ENCODE measurements at places on chromosomes 16 and 17.

DNA sequence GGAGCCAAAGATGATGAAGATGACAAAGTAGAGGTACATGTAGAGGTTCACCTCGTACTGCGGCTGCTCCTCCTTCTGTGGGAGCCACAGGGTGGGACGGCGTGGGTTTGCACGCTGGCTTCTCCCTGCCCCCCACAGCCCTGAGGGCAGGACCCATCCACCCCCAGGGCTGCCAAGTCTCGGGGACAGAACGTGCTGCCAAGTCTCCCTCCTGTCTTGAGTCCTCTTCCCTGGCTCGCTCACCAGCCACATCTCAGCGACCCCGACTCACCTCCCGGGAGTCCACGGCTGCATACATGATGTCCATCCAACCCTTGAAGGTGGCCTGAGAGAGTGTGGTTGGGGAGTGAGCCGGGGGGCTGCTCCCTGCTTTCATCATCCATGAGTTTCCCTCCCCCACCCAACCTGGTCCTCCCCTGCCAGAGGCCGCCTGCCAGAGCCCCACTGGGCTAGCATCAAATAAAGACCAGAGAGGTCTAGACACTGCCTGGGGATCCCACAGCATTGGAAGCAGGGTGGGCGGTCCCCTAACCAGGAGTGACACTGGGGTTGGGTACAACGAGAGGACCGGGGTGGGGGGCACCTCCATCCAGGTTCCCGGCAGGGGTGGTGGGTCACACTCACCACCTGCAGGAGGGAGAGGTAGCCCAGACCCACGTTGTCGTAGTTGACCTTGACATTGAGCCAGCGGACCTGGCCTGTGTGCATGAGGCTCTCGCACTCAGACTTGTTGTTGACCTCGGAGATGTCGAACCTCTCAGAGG is 12.8 kb upstream of the CD79B start:
- DNase-seq = no peak

DNA sequence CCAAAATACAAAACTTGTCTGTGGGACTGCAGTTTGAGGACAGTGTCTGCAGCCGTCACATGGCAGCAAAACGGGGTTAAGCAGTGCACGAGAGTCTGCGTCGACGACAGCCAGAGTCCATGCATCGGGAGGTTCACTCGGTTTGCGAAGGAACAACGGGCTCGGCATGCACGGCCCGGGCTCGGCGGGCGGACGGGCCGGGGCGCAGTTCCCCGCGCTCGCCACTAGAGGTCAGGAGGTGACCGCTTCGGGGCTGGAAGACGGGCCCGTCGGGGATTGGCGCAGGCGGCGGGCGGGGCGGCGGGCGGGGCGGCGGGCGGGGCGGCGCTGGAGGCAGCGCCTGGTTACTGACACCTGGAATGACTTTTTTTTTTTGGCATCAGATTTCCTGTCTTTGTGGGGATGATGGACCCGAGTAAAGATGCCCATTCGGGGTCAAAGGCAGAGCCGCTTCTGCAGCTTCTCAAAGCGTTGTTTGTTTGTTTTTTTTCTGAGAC is 6.5 kb downstream of the SCGB1C2 start:
- peak; percentile 75 for DNase-seq

GRCh38 chr17:79427621-79428539 is 183.0 kb downstream of the RBFOX3 start:
- no peak for DNase-seq

GRCh38 chr17:29158488-29159275 is 21.5 kb downstream of the MYO18A start:
- DNase-seq = no peak

DNA sequence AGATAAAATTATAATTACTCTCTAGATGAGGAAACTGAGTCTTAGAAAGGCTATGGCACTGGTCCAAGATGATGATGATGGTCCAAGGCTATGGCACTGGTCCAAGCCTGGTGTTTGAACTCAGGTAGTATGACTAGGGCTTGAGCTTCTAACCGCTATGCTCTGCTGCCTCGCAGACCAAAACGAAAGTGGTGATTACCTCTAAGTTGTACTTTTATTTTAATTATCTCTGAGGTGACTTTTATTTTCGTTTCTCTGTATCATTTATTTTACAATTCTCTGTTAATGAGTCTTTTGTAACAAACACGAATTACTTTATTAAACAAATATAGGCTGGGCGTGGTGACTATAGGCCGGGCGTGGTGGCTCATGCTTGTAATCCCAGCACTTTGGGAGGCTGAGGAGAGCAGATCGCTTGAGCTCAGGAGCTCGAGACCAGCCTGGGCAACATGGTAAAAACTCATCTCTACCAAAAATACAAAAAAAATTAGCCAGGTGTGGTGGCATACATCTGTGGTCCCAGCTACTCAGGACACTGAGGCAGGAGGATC is 5.6 kb downstream of the REXO5 start:
- DNase-seq = no peak

- DNase-seq = no peak
Observed at GRCh38 chr16:77905374-77905920, 116.9 kb upstream of the CLEC3A start.

GRCh38 chr16:84729716-84730320 is 30.0 kb downstream of the USP10 start:
- DNase-seq = no peak

DNA sequence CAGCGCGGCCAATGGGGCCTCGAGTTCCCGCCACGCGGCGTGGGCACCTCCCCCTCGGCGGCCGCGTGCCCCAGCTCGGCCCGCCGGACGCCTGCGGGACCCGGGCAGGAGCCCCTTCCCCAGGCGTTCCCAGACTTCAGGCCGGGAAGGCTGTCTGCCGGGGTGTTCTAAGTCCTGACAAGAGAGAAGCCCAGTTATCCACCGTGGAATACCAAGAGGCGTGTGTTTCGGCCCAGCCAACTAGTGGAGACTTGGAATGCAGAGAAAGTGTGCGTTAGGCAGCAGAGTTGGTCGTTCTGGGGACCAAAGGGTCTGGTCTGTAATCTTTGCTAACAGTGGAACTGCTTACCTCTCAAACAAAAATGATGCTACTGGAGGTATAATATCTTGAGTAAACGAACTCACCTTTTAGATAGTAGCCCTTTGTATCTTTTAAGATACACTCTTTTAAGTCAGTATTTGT is 251 bp upstream of the HSF5 start:
- no peak for DNase-seq

DNA sequence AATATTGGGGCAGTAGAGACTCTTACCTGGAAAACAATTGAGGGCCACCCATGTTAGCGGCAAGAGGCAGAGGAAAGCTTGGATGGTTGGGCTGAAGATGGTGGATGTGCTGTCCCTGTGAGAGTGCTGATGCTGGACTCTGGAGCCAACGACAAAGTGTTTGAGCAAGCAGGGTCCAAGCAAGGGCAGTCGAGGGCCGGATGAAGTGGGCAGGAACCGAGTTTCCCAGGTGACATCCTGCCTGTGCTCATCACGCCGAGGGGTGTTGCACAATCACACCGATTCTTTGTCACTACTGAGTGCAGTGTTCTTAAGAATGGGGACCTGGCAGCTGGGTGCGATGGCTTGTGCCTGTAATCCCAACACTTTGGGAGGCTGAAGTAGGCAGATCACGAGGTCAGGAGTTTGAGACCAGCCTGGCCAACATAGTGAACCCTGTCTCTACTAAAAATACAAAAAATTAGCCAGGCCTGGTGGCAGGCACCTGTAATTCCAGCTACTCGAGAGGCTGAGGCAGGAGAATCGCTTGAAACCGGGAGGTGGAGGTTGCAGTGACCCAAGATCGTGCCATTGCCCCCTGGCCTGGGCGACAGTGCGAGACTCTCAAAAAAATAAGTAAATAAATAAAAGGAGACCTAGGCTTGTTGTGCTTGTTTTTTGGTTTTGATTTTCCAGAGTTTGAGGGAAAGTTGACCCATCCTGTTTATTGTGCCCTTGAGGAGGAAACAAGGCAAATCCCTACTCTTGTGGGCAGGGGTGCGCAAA is 6.1 kb downstream of the PYCARD start:
- DNase-seq = no peak

DNA sequence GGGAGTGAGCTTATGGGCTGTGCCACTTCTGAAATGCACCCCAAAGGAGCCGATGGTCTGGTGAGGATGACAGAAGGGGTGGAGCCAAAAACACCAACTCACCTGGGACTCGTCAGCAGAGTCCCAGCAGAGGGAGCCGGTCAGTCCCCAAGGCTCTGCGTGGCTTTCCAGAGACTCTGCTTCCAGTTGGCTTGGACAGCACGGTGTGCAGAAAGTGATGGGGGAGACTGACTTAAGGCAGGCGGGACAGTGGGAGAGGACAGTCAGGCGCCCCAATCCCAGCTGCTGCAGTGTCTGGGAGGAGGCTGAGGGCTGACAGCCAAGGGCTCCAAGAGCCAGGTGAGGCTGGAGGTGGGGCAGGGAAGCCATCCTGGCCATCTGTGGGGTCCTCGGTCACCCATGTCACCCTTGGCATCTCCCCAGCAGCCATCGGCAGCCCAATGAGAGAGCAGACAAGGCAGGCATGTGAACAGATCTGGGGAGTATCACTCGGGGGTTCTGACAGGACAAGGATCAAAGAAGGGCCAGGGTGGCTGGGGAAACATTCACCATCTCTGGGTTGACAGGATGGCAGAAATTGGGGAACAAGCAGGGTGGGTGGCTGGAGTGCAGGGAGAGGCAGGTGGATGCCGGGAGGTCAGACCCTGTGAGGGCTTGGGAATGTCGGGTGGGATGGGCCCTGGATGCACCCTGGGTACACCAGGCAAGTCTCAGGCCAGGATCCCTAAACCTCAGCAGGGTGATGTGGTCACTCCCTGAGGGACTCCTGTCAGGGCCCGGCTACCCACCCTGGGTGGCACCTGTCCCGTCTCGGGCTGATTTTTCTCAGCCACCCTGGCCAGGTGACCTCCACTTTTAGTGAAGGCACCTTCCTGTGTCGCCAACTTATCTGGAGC is 8.9 kb upstream of the KRTAP17-1 start:
- no peak for DNase-seq

DNA sequence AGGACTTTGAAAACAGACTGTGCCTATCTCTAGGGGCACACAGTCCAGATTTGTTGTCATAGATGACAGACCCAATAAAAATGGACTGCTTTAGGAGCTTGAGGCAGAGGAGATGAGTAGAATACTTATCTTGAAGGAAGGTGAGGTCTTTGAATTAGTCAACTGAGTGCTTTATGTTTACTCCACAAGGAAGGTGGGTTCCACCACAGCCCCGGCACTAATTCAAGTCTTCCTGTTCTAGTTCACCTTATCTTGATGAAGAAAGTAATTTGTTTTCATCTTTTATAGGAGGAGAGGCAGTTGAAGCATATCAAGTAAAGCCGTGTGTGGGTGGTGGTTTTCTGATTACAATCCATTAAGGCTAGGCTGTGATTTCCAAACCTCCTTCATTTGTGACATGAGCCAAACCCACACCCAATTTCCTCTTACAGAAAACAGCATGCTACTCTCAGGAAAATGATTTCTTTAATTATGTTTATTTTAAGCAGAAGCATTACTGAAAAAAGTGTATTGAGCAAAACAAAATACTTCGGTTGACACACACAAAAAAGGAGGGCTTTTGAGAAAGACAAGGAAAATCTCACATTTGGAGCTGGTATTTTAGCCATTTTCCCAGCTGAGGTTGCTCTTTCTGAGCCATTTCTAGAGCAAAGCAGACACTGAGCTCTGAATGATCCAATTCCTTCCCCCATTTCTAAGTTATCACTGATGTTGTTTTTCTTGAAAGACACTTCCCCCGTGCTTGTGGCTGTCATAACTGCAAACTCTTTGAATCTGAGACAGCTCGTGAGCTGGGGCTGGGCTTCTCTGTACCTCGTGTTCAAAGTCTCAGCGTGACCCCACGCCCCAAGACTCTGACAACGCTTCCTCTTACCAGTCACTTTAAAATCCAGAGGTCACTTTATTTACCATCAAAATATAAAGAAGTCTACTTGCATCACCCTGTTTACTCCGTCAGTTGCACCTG is 35.4 kb downstream of the CDRT15 start:
- DNase-seq = peak; percentile 83

DNA sequence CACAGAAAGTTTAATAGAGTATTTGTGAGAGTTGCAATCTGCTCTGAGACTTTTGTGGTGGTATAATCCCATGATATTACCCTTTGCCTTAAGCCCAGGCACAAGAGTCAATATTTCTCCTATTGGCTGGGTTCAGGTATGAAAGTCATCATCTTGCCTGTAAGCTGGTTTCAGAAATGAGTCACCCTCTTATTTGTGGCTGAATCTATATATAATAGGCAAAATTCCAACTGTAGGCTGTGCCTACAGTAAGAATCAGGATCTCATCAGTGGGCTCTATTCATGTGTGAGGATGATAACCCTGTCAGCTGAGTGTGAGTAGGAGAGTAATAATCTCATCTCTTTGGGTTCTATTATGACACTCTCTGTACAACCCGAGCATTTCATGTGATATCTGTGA is 2103.1 kb downstream of the TP53TG3F start:
- DNase-seq = no peak

DNA sequence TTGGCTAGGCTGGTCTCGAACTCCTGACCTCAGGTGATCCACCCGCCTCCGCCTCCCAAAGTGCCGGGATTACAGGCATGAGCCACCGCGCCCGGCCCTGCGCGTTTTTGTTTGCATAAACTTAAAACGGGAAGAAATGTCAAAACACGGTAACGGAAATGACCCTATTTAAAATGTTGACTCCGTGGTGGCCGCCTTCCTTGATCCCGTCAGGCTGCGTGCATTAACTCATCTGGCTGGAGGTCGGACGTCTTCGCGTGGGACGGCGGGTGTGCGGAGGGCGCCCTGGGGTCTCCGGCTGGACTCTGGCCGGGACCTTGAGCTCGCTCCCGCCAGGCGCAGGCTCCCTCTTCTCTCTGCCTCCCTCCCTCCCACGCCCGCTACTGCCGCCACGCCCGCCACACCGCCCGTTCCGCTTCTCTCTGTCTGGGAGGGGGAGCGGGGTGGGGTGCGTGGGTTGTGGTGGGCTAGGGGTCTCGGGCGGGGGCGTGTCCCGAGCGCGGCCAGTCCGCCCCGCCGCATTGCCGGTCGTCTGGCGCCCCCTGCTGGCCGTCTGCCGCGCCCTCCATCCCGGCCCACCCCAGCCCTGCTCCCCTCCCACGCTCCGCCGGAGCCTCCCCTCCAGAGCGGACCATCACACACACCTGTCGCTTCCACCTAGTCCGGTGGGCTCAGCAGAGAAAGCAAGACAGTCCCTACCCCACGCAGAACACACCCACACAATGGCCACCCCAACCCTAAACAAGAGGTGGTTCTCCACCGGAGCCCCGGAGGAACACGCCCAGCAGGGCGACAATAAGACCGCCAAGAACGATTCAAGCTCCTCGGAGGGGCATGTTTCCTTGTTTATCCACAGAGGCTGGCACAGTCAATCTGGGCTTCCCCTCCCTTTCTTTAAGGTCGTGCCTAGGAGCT is 1.2 kb upstream of the CCDC42 start:
- DNase-seq = peak; percentile 77

DNA sequence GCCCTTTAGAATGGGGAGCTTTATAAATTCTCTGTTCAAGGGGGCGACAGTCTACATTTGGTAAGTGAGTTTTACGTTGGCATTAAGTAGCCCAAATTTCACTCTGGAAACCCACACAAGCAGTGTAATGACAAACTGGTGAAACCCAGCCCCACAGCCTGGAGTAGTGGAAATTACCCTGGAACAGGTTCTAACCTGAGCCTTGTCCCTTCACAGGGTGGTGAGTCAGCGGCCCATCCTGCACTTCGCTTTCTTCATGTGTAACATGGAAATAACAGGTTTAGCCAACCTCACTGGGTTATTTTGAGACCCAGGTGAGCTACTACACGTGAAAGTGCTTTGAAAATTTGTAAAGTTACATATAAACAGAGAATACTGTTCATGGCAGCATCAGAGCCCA is 3.5 kb upstream of the TLCD3A start:
- DNase-seq = no peak

Measured in CD8-positive, alpha-beta memory T cell (primary cell).